ENCODE measurements at places on chromosomes 12 and 14.

DNA sequence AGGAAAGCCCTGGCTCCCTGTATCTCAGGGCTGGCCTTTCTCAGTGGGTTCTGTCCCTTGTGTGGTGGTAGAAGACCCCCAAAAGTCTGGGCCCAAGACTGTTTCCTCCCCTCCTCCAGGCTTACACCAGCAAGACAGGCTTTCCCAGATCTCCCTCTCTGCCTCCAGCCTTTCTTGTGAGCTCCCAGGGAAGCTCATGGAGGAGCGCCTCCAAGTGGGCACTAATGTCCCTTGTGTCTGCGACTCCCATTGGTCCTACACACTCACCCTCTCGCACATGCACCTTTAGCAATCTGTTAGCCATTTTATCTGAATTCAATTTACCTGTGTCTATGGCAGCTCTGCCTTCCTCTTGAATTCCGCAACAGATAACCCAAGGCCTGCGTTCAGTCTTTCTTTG is 251.1 kb upstream of the CAND1 start:
- no peak for DNase-seq

DNA sequence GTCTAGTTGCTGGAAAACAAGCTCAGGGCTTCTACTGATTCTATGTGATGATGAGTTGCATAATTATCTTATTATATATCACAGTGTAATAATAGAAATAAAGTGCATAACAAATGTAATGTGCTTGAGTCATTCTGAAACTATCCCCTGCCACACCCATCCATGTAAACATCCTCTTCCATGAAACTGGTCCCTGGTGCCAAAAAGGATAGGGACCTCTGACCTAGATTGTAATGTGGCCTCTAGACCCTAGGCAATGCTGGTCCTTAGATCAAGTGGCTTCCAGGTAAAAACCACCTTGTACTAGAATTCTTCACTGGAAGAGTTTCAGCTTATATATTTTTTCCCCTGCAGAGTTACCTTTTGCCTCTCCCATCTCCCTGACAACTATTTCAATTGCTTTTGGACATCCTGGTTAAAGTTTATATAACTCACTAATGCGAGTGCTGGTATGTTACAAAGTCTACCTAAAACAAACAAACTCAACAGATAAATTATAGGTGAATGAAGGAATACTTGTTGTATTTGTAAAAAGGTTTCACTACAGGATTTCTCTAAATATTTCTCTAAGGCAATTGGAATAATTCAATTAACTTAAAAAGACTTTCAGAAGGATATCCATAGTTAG is 462.5 kb downstream of the NAV3 start:
- DNase-seq, result no peak

DNA sequence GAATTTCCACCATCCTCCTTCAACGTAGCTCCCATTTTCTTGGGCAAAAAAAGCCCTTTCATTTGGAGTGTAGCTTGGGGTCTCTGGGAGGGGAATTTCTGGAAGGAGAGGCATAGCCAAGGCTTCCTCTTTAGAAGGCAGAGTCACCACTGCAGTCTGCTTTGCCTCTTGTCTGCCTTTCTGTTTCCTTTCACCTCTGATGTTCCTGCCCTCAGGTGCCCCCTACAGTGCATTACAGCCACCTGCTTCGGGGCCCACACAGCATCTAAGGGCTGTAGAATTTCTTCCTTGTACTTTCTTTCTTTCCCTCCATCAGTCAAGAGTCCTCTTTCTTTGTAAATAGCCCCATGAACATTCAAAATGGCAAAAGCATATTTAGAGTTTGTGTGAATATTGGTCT is 1313.9 kb downstream of the TMEM121 start:
- no peak for DNase-seq

GRCh38 chr12:46702581-46703344 is 123.0 kb downstream of the SLC38A4 start:
- peak; percentile 35 for DNase-seq

DNA sequence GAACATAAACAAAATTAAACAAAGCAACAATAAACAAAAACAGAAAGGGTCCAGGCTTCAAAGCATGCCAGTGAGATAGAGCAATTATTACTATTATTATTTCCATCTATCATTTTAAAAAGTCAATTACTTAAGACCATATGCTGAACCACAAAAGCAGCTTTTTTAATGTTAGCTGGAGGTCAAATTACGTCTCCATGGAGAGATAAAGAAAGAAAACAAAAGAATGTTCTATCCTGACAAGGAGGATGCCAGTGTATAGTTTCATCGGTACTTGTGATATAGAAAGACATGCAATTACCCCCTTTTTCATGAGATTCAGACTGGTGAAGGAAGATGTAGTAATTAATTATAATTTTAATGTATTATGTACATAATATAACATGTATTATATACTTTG is 81.6 kb upstream of the DCN start:
- no peak for DNase-seq

All from urothelium cell line (cell line).